ENCODE measurements at places on chromosomes 3 and 15.

DNA sequence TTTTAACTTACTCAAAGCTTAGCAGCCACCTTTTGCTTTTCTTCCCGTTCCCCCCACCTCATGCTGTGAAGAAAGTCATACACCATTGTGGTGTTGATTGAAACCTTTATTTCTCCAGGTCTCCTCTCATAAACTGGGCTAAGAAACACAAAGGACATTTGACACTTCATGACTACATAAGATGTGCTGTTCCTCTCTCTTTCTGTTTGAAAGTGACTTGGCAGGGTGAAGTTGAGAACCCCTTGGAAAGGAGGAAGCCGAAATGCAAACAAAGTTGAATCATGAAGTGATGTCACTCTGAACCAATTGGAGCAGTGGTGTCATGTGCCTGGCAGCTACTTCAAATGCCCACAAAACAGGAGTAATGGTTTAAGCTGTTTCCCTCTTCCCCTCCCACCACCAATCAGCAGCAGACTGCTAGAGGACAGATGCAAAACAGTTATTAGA, 174.7 kb downstream of the IGF1R start:
- no peak for DNase-seq

- no peak for DNase-seq
Observed at GRCh38 chr3:127706312-127706711, 33.6 kb downstream of the ABTB1 start.

GRCh38 chr15:52208306-52208946, 17.2 kb upstream of the GNB5 start:
- no peak for DNase-seq

DNA sequence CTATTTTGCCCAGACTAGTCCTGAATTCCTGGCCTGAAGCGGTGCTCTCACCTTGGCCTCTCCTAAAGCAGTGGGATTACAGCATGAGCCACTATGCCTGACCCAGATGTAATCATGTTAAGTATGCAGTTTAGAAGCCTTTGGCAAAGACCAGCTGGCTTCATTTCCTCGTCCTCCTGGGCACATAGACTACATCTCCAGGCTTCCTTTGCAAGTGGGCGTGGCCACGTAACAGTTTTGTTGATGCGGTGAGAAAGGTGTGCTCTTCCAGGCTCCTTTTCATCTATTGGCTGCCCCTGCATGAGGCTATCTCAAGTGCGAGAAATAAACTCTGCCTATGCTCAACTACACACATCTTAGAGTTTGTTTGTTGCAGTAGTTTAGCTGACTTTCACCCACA, 13.0 kb downstream of the SV2B start:
- DNase-seq, result no peak

DNA sequence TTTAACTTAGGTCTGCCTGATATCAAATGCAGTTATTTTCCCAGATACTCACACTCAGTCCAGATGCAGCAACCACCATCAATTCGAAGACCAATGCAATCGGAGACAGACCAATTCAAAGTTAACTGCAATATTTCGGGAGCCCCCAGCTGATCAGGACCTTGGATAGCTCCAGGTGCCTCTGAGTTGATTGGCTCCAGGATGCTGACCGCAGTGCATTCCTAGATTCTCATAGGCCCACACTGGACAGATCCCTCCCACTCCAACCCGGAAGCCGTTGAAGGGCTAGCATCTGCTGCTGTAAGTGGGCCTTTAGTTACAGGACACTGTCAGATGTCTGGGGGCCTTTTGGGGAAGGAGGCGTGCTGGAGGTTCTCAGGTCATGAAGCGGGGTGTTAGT, 89.5 kb upstream of the ATP2B2 start:
- DNase-seq, result no peak

DNA sequence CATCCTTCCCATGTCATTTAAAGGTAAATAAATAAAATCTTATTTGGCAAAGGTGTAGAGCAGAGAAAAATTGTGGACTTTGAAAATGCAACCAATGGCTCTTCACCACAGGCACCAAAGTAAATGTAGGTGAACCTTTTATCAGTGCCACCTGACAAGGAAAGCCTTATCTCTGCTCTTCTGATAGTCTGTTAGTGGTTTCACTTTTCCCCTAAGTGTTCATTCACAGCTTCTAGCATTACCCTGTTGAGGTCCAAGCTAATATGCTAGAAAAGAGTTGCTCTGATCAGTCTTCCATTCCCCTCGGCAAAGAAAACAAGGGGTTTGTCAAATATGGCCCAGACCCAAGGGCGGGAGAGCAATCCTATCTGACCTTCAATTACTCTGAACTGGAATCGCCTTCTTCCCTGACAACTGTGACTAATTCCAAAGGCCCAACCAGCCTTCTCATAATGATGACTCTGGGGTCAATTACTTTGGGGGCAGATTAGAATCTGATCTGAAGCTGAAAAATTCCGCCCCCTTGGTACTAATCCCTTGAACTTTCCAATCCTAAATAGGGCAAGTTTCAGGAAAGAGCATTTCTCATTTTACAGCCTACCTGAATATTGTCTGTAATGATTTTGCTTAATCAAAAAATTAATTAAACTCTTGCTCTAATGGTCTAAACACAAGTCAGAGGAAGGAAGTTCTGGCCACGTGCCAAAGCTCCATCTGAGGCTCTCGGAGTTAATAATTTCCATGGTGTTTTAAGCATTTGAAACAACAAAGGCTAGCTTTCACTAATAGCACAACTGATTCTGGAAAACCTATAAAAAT, 52.4 kb downstream of the SETMAR start:
- DNase-seq, result no peak

Data from NCI-H2171 (cell line).